Activated naive CD4-positive, alpha-beta T cell treated with anti-CD3 and anti-CD28 coated beads, Interleukin-2, amount 50 U/mL, for 72 hours (primary cell): ENCODE measurements at places on chromosomes 13 and 19. TPM values are rescaled to one million over a fixed set of nuclear protein-coding genes. Genes with fewer than 3 reads are reported as not detected.

Gene TNFRSF19
- not detected for total RNA-seq

- no peak for DNase-seq
Measured at GRCh38 chr19:13262450-13262849, 112.2 kb downstream of the IER2 start.

Gene PCDH9
- 0.48 TPM for total RNA-seq

Gene SIRT6
- 35.3 TPM for total RNA-seq

- DNase-seq = no peak
Measured at GRCh38 chr19:7643031-7643415, 6.1 kb downstream of the STXBP2 start.

Gene TMEM238
- 7.8 TPM for total RNA-seq

- DNase-seq = no peak
Measured at GRCh38 chr19:50768277-50768676, 2.0 kb upstream of the GPR32 start.

Gene SYCN
- not detected for total RNA-seq

Gene ZNF100
- 20.7 TPM for total RNA-seq

Gene LRCH1
- 21.5 TPM for total RNA-seq

DNA sequence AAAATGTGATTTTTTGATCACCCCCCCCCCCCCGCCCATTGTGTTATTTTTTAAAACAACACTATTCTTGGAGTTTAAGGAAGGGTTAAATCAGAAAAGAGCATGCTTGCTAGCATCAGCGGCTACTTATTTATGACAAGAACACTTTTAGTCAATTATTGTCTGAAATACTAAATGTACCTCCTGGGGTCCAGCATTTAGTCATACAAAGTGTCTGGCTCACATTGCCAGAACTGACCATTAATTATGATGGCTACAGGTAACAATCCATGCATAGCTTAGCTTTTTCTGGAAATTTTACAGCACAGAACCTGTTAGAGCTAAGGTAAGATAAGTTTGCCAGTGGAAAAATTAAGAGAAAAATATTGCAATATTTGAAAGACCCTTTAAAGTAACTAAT is 90.1 kb downstream of the PCDH9 start:
- no peak for DNase-seq

Gene IRF3
- total RNA-seq = 202 TPM

DNA sequence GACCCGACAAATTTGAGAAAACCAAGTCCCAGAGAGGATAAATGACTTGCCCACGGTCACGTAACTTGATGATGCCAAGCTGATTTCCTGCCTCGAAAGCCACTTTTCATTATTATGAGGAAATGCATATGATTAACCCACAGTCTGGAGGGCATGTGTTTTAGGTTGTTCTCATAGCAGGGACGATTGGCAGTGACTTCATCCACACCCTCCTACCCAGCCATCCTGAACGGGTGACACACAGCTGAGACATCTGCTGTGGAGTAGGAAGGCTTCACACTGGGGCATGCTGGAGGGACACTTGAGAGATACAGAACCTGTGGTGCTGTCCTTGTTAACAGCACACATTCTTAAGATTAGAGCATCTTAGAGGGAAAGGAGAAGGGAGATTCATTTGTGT is 65.4 kb upstream of the WDFY2 start:
- no peak for DNase-seq

Gene TRPC4
- not detected for total RNA-seq

Gene CEACAM6
- total RNA-seq = not detected

DNA sequence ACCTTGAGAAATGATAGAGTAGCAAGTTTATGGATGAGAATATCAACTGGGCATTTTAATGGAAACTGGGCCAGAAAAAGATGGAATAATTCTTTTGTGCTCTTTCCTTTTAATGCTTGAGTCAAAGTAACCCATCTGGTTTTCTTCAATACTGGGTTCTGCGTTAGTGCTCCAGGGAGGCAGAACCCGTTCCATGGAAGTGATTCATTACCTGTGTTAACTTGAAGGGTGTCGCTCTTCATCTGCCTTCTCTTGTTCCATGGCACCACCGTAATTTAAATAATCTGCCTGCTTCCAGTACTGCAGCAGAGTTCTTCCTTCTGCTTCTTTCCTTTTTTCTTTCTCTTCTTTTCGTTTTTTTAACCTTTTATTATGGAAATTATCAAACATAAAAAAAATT is 14.7 kb upstream of the USP12 start:
- no peak for DNase-seq

Gene ANKLE1
- total RNA-seq = 13.7 TPM

Gene ITGBL1
- total RNA-seq = not detected

Gene ECSIT
- 43.0 TPM for total RNA-seq

GRCh38 chr19:10259162-10259905 is 7.3 kb downstream of the MRPL4 start:
- DNase-seq = peak; percentile 92

- DNase-seq = peak; percentile 57
Measured at GRCh38 chr19:41641879-41642485, 15.1 kb upstream of the CEACAM4 start.

Gene KBTBD6
- total RNA-seq = 5.0 TPM

Gene CBY2
- not detected for total RNA-seq

Gene SLC17A7
- total RNA-seq = 0.20 TPM

DNA sequence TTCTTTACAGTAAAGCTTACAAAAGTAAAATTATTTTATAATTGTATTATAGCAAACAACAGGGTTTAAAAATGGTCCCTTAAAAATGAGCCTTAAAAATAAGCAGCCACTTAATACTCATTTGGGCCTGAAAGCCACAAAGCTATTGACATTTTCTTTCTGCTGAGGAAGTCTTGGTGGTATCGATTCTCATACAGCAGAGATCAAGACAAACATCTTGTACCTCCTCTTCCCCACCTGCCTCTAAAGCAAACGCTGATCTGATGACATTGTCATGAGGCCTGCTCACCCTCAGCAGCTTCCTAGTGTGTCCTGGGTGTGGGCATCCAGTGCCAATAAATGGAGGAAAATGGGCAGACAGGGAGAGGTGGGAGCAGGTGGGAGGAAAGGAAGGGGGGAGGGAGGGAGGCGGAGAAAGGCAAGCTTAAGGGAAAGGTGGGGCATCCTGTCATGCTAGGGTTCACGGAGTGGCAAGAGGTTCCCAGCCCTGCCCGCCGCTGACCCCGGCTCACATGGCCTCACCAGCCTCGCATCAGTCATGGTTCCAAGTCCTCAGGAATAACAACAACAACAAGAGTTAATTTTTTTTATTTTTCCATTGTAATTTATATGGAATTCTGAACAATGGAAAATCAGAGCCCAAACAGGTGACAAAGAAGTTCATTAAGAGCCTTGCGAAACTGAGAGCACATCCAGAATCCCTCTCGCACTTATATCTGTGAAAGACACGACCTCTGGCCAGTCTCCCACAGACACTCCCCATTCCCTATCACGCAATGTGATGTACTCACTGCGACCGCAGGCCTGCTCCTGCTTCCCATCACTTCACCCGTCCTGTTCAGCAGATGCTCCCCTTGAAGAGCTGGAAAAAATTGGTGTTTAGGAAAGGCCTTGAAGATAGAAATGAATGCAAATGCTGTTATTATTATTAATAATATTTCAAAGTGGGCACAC is 15.1 kb upstream of the ATP11A start:
- peak; percentile 15 for DNase-seq

DNA sequence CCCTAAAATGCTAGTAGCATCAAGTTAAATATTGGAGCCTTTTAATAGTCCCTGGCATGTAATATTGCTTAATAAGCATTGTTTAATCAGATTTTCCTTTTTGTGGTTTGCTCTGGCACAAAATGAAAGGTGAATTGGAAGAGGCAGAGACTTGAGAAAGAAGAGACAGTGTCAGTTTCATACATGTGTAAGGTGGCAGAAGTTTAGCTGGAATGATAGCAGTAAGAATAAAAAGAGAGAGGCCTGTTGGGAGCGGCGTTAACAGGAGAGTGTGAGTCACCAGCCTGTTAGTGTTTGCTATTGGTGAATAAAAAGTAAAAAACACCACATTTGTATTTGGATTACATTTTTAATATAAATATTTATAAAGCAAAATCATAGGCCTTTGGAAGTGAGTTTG is 145.3 kb downstream of the PDS5B start:
- no peak for DNase-seq

DNA sequence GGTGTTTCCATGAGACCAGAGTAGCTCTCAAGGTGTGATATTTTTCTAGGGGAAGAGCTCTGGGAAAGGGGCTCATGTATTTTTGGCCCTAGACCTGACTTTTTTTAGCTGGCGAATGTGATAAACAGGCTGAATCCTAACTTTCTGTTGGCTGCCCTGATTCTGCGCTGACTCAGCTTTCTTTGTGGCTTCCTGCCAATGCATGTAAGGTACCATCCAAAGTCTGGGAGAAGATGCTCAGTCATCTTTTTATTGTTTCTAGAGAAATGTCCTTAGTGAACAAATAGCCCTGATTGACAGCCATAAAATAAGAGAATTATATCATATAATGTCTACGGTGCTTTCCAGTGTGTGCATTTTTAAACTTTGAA is 113.6 kb upstream of the MBNL2 start:
- no peak for DNase-seq

DNA sequence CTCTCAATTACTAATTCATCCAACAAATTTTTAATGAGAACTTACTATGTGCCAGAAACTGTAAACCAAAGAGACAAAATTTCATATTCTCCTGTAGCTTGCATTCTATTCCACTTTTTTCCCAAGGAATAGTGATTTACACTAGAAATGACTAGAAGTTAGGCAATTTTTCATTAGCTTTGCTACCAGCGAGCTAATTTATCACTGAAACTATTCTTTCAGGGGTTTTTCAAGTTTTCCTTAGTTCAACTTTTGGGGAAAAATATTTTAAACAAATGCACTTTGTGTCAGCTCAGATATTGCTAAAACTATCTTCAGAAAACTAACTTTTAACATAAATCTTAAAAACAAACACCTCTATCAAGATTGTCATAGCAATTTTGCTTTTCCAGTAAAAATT is 5.4 kb downstream of the TNFRSF19 start:
- DNase-seq = no peak

DNA sequence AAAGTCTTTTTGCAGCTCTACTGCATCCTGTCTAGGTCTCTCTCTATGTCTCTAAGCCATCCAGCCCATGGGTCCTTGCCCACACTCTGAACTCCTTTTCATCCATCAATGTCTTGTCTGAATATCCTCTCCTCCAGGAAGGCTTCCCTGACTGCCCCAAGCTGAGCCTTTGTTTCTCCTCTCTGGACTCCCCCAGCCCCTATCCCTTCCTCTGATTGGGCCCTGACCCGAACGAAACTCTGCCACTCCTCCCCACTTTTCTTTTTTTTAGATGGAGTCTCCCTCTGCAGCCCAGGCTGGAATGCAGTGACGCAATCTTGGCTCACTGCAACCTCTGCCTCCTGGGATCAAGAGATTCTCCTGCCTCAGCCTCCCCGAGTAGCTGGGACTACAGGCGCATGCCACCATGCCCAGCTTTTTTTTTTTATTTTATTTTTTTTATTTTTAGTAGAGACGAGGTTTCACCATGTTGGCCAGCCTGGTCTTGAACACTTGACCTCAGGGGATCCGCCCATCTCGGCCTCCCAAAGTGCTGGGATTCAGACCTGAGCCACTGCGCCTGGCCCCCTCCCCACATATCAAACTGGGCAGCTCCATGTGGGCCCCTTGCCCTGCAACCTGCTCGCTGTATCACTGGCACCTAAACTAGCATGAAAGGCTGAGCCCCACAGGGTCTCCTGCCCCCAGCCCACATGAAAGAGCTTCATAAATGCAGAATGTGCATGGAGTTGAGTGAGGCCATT is 870 bp upstream of the UNC13A start:
- no peak for DNase-seq

Gene COX6B2
- 0.95 TPM for total RNA-seq

GRCh38 chr19:5262721-5263120 is 77.9 kb downstream of the PTPRS start:
- DNase-seq = no peak

- no peak for DNase-seq
Measured at GRCh38 chr13:72521940-72522661, 205.3 kb downstream of the MZT1 start.

Gene CCDC106
- 2.9 TPM for total RNA-seq

Gene CGB8
- not detected for total RNA-seq

Gene IGFL1
- not detected for total RNA-seq

GRCh38 chr13:113299951-113300350 is 2.9 kb downstream of the LAMP1 start:
- no peak for DNase-seq

Gene FBXO17
- total RNA-seq = not detected

Gene PSPC1
- 71.1 TPM for total RNA-seq

DNA sequence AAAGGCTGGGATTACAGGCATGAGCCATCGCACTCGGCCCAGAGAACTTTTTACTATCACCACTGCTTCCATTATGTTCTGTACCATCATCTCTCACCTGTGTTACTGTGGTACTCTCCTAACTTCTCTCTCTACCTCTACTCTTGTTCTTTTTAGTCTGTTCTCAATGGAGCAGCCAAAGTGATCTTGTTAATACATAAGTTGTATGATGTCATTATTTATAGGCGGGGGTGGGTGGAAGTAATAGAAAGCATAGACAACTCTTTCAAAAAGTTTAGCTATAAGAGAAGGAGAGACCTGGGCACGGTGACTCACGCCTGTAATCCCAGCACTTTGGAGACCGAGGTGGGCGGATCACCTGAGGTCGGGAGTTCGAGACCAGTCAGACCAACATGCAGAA is 3.0 kb downstream of the ZNF570 start:
- no peak for DNase-seq

Gene USHBP1
- total RNA-seq = 0.49 TPM

Gene ZNF600
- total RNA-seq = 4.1 TPM

GRCh38 chr13:93750676-93751075 is 524.1 kb downstream of the GPC6 start:
- no peak for DNase-seq

- DNase-seq = no peak
Measured at GRCh38 chr13:114256547-114256946, 21.9 kb downstream of the CDC16 start.
